GM04503 (cell line): ENCODE measurements at places on chromosomes 16 and 17.

DNA sequence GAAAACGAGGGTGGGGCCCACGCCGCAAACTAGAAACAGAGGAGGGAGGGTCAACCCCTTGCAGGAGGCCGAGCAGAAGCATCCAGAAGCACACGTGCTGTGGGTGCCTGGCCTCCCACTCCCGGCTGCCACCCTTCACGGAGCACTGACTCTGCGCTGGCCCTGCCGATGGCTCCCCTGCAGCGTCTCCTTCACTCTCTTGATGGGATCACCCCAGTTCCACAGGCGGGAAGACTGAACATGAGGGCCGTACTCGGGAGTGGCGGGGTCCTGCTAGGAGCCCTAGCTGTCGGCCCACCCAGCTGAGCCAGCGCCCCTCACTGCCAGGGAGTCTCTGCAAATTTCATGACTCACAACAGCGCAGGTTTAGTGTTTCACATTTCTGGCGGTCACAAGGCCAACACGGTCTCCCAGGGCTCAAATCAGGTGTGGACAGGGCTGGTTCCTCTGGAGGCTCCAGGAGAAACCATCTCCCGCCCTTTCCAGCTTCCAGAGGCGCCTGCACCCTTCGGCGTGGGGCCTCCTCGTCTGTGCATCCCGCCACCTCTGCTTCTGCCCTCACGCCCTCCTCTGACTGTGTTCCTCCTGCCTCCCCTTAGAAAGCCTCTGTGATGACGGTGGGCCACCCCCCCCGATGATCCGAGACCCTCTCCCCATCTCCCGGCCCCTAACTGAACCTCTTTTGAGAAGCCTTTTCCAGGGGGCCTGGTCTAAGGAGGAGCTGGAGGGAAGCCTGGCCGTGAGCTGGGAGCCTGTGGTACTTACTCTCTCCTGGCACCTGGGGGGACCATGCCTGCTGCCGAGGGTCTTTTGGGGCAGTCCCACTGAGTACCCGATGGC lies 2.0 kb downstream of the PTX4 start:
- no peak for DNase-seq

GRCh38 chr17:65193716-65194293 lies 56.6 kb downstream of the RGS9 start:
- no peak for DNase-seq

GRCh38 chr17:75047398-75048098 lies 523 bp downstream of the KCTD2 start:
- no peak for DNase-seq

- no peak for DNase-seq
Observed at GRCh38 chr16:70725912-70726828, 40.3 kb upstream of the MTSS2 start.

DNA sequence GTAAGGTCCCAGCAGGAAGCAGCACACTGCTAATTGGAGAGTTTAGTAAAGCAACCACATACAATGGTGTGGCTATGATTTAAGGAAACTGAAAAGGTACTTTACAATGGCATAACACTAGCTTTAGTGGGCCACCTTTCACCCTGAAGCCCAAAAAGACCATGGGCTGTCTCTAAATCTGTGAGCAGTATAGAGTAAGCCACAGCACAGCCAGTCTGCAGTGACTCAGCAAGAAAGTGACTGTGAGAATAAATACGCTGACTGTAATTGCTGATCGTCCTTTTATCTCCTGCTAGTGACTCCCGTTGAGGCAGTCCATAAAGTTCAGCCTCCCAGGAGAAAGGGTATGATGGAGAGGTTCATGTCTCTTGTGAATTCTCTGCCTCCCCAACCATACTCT lies 679.8 kb upstream of the KIF2B start:
- no peak for DNase-seq

DNA sequence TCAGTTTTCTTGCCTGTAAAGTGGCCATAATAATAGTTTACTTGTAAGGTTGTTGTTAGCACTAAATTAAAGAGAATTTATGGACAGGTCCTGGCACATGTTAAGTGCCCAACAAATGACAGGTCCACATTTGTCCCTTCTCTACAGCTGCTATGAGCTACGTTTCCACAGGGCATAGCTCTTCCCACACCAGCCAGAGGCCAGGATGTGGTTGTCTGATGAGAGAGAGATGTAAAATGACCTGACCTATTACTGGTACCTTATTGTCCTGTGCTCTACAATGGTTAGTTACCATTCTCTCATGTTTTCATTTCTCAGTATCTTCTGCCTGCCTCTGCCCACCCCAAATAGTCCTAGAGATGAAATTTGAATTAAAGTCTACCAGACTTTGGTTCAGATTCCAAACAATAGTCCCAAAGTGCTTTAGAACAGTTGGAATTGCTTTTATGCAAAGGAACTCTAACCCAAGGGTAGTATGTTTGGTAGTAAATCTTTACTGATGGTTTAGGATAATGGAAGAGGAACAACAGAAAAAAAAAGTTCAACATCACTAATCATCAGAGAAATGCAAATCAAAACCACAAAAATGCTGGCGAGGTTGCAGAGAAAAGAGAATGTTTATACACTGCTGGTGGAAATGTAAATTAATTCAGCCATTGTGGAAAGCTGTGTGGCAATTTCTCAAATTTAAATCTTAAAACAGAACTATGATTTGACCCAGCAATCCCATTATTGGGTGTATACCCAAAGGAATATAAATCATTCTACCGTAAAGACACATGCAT lies 57.1 kb upstream of the ANKFN1 start:
- DNase-seq = peak; percentile 25

DNA sequence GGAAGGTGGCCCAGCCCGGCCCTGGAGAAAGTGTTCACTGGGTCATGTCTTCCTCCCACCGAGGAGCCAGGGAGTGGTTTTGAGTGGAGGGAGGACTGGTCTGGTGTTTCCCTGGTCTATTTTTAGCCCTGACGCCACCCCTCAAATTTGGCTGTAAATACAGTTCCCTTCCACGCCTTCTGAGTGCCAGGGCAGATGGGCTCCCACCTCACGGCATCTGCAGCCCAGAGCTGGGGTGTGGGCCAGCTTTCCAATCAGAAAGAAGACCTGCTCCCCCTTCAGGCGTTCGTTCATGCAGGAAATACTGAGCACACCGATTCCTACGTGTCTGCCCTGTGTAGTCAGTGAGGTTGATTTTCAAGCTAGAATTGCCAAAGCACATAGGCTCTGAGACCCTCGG lies 53.7 kb downstream of the SNX20 start:
- DNase-seq = no peak

DNA sequence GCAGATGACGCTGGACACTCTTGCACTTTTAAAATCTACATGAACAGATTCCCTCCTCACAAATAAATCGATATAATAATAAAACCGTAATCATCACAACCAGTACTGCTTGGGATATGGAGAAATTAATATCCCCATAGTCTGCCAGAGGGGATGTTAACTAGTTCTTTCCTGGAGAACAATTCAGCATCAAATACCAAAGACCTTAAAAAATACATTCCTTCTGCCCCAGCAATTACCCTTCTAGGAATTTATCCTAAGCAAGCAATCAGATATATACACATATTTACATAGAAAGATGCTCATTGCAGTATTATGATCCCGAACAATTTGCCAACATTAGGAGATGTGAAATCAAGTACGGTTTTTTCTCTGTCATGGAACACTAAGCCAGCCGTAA lies 21.8 kb downstream of the SMYD4 start:
- DNase-seq = no peak

DNA sequence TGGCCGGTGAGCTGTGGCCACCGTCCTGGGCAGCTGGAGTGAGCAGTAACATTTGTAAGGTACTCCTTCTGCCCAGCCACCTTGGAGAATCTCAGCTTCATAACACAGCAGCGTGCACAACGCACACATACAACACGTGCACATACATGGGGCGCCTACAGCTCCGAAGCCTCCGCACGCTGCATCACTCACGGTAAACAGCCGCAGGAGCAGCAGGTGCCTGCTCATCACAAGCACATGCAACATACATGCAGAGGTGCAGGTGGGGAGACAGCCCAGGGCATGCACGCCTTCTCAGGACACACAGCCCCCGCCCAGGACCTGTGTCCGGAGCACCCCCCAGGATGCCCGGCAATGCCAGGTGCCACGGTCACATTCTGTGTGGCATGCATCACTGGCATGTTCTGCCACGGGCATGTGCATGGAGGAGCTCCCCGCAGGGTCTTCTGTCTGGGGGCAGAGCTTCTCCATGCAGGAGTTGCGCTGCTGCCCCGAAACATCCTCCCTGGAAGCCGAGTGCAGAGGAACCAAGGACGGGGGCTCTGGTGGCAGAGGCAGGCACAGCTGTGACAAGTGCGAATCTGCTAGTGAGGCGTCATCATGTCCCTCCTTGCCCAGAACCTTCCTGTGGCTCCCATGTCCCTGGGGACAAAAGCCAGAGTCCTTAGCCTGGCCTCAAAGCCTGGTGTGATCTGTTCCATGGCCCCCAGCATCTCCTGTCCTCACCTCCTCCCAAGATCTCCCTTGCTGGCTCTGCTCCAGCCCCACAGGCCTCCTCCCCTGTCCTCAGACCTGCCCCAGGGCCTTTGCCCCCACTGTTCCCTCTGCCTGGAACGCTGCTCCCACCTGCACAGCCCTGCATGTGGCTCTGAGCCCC lies 184.0 kb upstream of the GSE1 start:
- DNase-seq = no peak
